ENCODE measurements at places on chromosomes 2 and 18.

GRCh38 chr2:216465579-216466195 is 33.0 kb upstream of the RPL37A start:
- DNase-seq = no peak

DNA sequence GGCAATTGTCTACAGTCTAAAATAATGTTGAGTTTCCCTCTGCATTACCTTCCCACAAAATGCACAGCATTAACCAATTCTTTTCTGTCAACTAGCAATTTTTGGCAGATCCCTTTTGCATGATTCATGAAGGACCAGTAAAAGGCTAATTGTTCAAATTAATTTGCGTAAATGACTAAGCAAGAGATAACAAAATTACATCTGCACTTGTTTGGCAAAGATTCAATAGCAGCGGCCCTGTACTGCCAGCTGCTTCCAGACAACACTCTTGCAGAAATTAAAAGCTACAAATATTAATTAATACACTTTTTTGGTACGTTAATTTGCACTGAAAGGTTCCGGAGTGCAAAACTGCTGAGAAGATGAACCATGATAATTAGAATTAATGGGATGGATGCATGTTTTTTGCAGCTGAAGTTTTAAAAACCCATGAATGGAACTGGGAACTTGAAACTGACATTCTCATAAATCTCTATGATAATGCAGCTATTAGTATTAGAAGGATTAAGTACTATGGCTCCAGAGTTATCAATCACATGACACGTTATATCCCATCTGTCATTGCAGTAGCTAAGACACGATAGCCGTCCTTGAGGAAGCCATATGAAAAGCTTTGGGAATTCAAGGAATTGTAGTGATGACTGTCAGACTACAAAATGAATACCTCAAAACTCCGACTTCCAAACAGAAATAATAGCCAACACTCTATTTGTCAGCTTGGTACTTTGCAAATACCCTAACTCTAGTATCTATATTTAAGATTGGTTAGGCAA is 1268.3 kb upstream of the ACVR2A start:
- DNase-seq = no peak

GRCh38 chr2:213036836-213037235 is 114.6 kb downstream of the IKZF2 start:
- no peak for DNase-seq

GRCh38 chr2:25310965-25311864 is 30.5 kb downstream of the DNMT3A start:
- DNase-seq = no peak

DNA sequence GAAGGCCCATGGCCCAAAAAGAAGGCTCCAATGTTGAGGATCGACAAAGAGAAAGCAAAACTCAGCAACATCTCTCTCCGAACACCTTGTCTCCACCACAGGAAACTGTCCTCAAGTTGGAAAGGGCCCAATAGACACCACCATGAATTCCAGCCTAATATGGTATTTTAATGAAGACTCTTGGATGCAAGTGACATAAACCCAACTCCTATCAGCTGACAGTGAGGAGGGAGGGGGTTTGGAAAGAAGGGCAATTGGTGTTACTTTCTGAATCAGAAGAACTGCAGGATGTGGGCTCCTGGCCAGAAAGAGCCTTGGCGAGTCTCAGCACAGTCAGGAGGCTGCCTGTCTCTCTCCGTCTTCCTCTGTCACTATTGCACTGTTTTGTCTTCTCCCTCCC is 40.3 kb upstream of the SIGLEC15 start:
- peak; percentile 19 for DNase-seq

- no peak for DNase-seq
Observed at GRCh38 chr2:143632751-143633374, 503.6 kb downstream of the ARHGAP15 start.

GRCh38 chr2:113039158-113039557 is 13.5 kb downstream of the IL36B start:
- DNase-seq = no peak

DNA sequence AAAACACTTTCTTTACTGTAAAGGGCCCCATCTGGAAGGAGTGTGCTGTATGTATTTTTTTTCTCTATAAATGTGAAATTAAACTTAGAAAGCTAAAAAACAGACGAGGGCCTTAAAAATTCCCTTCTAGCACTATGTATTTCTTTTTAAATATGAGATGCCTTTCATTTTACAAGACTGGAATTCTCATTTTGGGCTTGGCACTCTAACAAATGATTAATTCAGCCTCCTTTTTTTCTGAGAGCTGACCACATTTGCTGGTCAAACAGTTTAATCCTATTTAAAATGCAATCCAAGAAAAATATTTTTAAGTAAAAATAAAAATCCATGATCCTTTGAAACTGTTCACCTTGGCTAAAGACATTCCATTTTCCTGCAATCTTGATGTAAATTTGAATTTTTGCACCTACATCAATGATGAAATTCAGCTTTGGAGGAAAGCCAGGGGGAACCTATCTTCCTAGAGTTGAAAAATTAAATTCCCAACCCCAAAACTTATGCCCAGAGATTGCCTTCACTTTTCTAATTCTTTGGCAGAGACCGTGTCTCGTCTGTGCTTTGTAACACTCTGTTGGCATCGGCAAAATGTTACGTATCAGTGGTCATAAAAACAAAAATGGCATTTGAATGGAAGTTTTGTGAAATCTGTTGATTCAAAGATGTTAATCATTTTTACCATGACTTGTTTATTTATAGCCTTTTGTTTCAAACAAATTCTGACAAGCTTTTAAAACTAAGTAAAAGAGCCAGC is 284.5 kb downstream of the ZNF521 start:
- no peak for DNase-seq

GRCh38 chr2:100964222-100964621 is 37.9 kb upstream of the RPL31 start:
- DNase-seq = no peak

Measured in coronary artery (tissue), 2 donors.